ENCODE measurements at places on chromosomes 7 and 10.

GRCh38 chr7:101943306-101943705, 125.9 kb downstream of the CUX1 start:
- DNase-seq = no peak

DNA sequence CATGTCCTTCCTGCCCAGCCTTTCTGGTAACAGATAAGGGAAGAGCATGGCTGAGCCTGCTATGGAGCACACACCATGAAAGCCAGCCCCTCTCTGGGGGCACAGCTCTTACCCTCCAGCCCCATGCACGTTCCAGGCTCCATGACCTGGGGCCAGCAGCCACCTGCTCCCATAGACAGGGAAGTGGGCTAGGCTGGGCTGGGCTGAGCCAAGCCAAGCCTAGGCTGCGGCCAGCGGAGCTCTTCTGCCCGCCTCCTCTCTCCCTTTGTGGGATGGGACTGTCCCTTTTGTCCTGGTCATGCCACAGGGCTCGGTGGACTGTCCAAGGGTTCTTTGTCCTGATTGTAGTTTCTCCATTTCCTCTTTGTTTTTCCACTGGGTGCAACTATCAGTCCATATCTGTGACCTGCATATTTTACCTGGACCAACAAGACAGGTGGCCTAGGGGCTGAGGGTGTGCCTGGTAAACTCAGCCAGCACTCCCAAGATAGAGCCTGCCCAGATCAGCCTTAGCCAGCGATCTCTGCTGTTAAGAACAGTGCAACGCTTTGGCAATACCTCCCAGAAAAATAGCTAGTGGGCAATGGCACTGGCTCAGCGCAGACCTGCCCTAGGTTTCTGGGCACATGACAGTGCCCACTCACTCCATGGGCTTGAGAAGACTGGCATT, 97.2 kb upstream of the BTBD16 start:
- no peak for DNase-seq

- no peak for DNase-seq
Observed at GRCh38 chr7:4203626-4204512, 478.2 kb upstream of the FOXK1 start.

GRCh38 chr7:134935701-134936100, 50.6 kb upstream of the AGBL3 start:
- no peak for DNase-seq

DNA sequence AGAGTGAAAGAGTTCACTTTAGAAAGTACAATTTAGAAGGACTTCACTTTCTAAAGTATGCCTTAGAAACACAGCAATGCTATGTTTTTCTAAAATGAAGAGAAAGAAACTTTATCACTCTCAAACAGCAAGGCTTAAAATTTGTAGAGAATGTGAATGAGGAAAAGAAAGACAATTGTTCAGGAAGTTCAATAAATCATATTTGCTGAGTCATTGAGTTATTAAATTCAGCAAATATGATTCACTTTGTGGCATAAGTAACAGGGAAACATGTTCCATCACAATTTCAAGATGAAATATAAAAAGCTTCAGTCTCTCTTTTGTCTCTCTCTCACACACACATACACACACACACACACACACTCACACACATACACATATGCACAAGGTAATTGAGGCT, 187.9 kb downstream of the PCDH15 start:
- DNase-seq = no peak

GRCh38 chr10:11756766-11757315, 14.7 kb downstream of the ECHDC3 start:
- DNase-seq = no peak

DNA sequence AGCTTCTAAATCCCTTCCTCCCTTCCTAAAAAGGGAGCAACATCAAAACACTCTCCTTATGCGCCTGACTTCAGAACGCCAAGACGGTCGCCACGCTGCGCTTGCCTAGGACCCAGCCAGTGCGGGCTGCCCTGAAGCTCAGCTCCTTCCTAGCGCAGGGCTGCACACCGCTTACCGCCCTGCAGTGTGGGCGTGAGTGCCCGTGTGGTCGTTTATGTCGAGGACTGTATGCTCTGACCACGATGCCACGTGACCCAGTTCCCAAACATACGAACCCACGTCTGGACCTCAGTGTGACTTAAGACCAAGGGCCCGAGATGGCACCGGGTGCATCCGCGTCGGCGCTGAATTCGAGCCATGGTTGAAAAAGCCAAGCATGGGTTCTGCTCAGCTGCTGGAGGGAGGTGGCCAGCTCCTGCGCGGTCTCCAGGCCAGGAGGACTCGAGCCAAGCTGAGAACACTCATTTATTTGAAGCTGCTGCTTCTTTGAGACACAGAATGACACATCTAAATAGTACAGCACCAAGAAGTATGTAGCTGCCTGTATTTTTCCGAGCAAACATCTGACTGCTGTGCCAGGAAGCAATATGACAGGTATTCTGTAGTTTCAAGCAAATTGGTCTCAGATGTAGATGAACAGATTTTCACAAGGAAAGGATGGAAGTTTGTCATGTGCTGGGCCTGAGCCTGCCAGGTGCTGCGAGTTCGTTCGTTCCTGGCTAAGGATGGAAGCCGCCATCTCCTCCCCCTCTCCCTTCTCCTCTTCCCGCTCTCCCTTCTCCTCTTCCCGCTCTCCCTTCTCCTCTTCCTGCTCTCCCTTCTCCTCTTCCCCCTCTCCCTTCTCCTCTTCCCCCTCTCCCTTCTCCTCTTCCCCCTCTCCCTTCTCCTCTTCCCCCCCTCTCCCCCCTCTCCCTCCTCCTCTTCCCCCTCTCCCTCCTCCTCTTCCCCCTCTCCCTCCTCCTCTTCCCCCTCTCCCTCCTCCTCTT, 184.7 kb downstream of the EBF3 start:
- DNase-seq = no peak

- DNase-seq = no peak
Observed at GRCh38 chr10:117938104-117938503, 108.6 kb downstream of the RAB11FIP2 start.

- DNase-seq = no peak
Observed at GRCh38 chr10:103811463-103811862, 43.9 kb downstream of the SH3PXD2A start.

DNA sequence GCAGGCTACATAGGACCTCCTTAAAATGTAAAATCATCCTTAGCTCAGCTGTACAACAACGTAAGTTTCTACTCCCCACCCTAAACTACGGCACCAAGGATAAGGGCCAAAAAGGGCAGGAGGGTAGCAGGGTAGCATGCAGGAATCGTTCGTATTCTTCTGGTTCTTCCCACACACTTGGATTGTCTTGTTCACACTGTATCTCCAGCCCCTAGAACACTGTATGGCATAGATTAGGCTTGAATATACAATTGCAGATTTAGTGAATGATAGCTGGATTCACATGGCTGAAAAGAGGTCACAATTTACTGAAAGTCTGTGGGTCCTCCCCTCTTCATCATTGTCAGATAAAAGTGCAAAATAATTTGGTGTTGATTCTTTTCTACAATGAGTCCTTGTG, 28.2 kb upstream of the PRKAR2B start:
- DNase-seq = no peak

- DNase-seq = no peak
Observed at GRCh38 chr10:69600761-69601330, 27.6 kb upstream of the NEUROG3 start.

DNA sequence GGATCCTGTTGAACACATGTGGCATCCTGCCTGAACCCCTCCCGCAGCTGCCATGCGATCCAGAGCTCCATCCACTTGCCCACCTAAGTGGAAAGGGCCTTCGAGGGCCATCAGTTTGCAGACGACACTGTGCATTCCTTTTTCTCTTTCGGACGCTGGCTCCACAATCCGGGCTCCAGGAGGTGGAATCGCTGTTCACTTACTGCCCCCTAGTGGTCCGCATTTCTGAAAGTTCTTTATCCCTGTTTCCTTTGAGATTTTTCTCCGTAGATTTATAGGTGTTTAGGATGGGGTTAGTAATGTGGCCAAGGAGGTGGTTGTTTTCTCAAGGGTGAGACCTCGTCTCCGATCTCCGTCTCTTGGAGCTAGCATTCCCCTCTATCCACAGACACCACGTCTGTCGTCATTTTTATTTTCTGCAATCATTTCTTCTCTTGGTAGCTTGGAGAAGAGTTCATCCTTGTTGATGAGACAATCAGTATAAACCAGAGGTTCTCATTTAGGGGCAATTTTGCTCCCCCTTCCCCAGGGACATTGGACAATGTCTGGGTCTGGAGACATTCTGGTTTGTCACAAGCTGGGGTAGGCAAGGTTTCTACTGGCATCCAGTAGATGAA, 204.6 kb downstream of the ARHGAP21 start:
- DNase-seq = no peak

DNA sequence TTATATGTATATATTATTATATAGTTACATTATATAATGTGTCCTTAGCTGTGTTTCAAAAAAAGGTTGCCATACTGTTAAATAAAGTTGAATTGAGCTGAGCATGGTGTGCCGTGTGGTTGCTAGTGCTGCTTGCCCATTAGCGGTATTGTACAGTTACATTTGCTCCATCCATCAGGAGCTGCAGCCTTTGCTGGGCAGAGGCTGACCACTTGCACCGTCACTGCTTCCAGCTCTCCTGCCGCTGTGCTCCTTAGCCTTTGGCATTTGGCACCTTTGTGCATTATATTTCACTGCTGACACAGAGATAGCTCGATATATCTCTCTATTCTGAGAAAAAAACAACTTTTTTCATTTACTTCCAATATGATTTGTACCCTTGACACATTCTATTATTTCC, 372.2 kb downstream of the PHTF2 start:
- DNase-seq = no peak

GRCh38 chr10:115129752-115130151, 36.6 kb downstream of the ATRNL1 start:
- DNase-seq = no peak

- DNase-seq = no peak
Observed at GRCh38 chr7:128366300-128366699, 4.8 kb upstream of the PRRT4 start.

GRCh38 chr10:77940627-77941026, 14.1 kb upstream of the DLG5 start:
- DNase-seq = no peak

DNA sequence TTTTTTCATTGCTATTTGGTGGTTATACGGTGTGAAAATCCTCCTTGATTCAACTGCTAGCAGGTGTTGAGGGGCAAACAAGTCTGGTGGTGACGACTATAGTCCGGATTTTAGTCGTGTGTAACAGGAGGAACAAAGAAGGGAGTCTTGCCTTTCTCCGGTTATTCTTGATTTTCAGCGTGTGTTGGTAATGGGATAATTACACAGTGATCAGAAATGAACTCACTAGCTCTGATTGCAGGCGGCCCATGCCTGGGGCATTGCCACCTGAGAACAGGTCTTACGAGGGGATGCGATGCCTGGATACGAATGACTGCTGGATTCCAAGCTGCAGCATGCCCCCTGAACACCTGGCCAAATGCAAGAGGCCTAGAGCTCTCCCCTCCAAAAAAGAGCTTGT, 72.8 kb downstream of the CAMK1D start:
- no peak for DNase-seq

DNA sequence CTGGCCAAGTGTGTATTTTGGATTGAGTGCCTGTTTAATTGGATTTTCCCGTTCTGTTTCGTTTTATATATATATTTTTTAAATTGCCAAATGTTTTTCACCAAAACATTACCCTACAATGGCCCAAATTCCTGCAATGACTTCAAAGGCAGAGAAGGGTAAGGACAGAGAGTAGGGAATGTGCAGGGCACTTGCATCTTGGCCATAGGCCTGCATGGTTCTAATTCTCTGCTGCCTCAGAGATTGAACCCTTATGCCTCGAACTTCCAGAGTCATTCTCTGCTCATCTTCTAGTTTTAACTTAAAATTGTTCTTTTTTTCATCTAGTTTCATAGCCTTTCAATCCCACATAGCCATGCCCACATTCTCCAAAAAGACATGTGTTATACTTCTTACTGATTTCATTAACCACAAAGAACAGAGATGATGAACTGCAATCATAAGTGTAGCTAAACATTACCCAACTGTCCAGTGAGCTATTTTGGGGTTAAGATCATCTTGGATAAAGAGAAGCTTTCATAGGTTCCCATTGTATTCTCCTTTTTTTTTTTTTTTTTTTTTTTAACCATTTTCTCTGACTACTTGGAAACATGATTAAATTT, 177.6 kb downstream of the PLXDC2 start:
- DNase-seq = no peak

DNA sequence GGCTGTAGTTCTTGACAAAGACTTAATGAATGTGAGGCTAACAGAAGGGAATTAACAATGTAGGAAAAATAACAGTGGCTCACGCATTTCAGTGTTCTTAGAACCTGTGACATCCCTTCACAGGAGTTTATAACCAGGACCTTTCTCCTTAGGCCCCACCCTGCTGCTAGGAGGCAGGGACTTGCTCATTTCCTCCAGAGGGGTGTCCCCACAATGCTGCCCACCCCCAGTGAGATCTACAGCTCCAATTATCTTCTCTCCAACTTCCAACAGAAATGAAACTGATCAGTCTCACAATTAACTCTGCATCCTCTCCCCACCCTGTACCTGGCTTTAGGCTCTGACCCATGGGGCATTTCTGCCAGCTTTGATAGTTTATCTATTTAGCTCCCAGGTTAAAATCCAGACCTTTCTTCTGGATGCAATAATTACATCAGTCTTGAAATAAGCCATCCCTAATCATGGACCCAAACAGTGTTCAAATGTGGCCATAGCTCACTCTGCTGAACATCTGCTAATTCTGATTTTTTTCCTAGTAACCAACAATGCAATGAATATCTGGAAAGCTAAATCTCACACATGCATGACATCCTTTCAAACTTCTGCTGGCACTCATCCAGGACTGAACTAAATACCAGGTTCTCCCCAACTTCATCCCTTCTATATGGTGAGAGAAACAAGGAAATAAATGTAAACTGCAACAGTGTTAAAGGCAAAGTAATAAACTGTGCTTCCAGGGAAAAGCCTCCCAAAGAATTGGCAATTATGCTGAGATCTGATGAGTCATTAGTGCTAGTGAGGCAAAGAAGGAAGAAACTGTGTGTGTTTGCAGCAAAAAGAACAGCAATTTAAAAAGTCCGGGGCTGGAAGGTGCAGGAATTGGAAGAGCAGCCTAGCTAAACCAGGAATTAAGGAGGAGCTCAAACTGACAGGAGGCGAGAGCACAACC, 64.6 kb downstream of the HERPUD2 start:
- DNase-seq = no peak

DNA sequence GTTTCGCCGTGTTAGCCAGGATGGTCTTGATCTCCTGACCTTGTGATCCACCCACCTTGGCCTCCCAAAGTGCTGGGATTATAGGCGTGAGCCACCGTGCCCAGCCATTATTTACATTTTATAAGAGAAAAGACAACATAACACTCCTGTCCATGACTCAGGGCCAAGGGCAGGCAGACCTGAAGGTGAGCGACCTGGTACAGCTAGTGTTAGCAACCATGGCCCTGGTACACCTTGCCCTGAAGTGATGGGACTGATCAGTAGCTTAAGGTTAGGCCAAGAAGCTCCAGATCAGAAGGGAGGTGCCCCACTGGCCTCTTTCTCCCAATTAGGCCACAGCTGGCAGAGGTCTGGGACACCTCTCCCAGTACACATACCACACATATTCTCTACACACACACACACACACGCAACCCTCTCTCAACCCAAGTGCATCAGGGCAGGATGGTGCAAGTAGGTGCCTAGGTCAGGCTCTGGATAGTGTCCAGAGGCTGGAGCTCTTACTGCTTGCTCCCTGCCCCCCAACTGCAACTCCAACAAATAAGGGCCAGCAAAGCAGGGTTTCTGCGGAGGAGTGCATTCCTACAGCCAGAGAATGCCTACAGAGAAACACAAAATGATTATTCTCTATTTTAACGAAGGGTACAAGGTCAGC, 43.8 kb downstream of the DPCD start:
- no peak for DNase-seq

Measured in COR-L47 (cell line).